Peyer's patch (tissue), 4 donors: ENCODE measurements at places on chromosomes 5 and 9. TPM values are rescaled to one million over a fixed set of nuclear protein-coding genes. Genes with fewer than 3 reads are reported as not detected.

The PKN3 gene
- 8.6 TPM for total RNA-seq

DNA sequence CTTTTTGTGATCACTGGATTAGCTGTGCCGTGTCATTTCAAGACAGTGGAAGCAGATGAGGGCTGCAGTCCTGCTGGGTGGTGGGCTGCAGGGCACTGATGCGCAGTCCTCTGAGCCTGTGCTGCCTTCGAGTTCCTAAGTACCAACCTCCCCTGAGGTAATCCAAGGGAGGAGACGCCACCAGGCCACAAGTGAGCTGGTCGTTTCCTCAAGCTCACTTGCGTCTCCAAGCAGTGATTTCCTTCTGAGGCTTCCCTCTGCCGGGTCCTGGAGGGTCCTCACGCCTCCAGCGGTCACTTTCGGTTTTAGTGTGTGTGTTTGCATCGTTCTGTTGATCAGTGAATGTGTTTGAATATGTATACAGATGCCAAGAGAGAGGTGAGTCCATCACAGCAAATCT lies 115.7 kb downstream of the TRIO start:
- DNase-seq = no peak
- H3K27me3 ChIP-seq = no peaks in the 10 kb centered on the region
- no peak overlapping the region for H3K4me3 ChIP-seq
- H3K36me3 ChIP-seq = no peaks in the 10 kb centered on the region

DNA sequence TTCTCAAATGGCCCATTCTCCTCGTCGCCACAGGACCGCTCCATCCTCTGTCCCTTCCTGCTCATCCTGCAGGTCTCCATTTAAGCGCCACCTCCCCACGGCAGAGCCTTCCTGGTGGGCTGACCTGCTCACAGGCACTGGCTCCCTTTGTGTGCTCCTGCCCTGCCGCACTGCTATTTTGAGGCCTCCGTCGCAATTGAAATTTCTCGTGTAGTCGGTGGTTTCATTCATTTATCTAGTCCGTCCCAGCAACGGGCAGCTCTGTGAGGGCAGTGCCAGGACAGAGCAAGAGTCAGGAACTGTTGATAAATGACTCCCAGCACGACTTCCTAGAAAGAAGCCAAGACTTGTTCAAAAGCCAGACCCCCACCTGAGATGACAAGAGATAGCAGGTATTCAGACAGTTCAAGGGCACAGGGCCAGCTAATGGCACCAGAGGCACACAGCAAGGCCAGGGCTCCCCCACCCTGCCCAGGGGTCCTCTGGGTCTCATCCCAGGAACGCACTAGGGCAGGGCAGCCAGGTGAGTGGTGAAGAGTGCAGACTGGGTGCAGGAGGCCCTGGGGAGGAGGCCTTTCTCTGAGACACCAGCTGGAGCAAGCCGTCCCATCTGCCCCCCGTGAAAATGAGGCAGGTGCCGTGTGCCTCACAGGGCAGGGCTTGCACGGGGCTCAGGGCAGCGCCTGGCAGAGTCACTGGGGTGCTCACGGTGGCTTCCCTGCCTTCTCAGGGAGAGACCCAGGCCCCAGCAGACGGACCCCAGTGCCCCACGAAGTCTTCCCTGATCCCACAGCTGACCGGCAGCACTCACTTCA lies 36.9 kb downstream of the FAM78A start:
- no peak overlapping the region for H3K4me3 ChIP-seq
- no peak for DNase-seq

DNA sequence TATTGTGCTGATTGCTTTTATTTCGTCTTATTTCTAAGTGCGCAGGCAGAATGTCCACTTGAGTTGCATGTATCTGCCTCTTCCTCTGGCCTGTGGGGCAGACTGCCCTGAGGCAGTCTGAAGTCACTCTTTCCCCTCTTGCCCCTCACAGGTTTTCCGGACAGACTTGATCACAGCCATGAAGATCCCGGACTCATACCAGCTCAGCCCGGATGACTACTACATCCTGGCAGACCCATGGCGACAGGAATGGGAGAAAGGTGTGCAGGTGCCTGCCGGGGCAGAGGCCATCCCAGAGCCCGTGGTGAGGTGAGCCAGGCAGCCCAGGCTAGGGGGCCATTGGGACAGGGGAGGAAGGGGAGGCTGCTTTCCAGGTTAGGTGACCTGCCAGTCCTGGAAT lies 26.4 kb downstream of the JADE2 start:
- no peak overlapping the region for H3K4me3 ChIP-seq
- H3K27ac ChIP-seq = peak overlapping the region; percentile 68
- DNase-seq = no peak
- H3K4me1 ChIP-seq = peaks cover 47% of the 10 kb centered on the region
- H3K27me3 ChIP-seq = no peaks in the 10 kb centered on the region
- H3K36me3 ChIP-seq = no peaks in the 10 kb centered on the region
